ENCODE measurements at places on chromosomes 1 and 21. TPM values are rescaled to one million over a fixed set of nuclear protein-coding genes. Genes with fewer than 3 reads are reported as not detected.

The ANGPTL1 gene
- polyA plus RNA-seq, result not detected

The CA6 gene
- not detected for polyA plus RNA-seq

The RHBDL2 gene
- 0.07 TPM for polyA plus RNA-seq

The PEX10 gene
- 28.6 TPM for polyA plus RNA-seq

The PFDN2 gene
- 340 TPM for polyA plus RNA-seq

The CNN3 gene
- polyA plus RNA-seq, result 204 TPM

The ADAMTSL4 gene
- polyA plus RNA-seq, result 2.4 TPM

The CCDC17 gene
- polyA plus RNA-seq, result 0.31 TPM

The THEMIS2 gene
- 4.1 TPM for polyA plus RNA-seq

The SPRR1A gene
- polyA plus RNA-seq, result not detected

The UBXN10 gene
- not detected for polyA plus RNA-seq

The SDC3 gene
- 16.2 TPM for polyA plus RNA-seq

Data from SK-N-SH (cell line).